ENCODE measurements at places on chromosomes 4 and X. TPM values are rescaled to one million over a fixed set of nuclear protein-coding genes. Genes with fewer than 3 reads are reported as not detected.

GAGE12J gene
- total RNA-seq, result not detected

FANCB gene
- 3.1 TPM for total RNA-seq

INPP4B gene
- total RNA-seq, result 6.0 TPM

STK32B gene
- 15.9 TPM for total RNA-seq

CFAP299 gene
- not detected for total RNA-seq

ARMCX2 gene
- total RNA-seq, result not detected

MAGEA6 gene
- total RNA-seq, result 13.3 TPM

SPANXA1 gene
- 0.25 TPM for total RNA-seq

SHROOM2 gene
- total RNA-seq, result 1.0 TPM

SSX2 gene
- not detected for total RNA-seq

CFI gene
- total RNA-seq, result 1.0 TPM

MAMLD1 gene
- 6.2 TPM for total RNA-seq

NEXMIF gene
- total RNA-seq, result 0.01 TPM

DSPP gene
- not detected for total RNA-seq

SCRG1 gene
- not detected for total RNA-seq

DYNLT3 gene
- total RNA-seq, result 18.5 TPM

LDOC1 gene
- 103 TPM for total RNA-seq

GAGE12E gene
- total RNA-seq, result not detected

ATP7A gene
- total RNA-seq, result 4.6 TPM

HSFX1 gene
- 0.42 TPM for total RNA-seq

SPANXB1 gene
- 1.8 TPM for total RNA-seq

TMSB15C gene
- 0.22 TPM for total RNA-seq

ADAM29 gene
- not detected for total RNA-seq

EPGN gene
- total RNA-seq, result not detected

IL21 gene
- not detected for total RNA-seq

TRO gene
- total RNA-seq, result 0.87 TPM

SPP1 gene
- total RNA-seq, result 167 TPM

CPZ gene
- total RNA-seq, result 0.11 TPM

NAAA gene
- total RNA-seq, result 24.8 TPM

FAM149A gene
- total RNA-seq, result 1.6 TPM

MAGEA2 gene
- total RNA-seq, result not detected

HTR2C gene
- total RNA-seq, result not detected

GPAT3 gene
- total RNA-seq, result 32.8 TPM

WDR17 gene
- 1.8 TPM for total RNA-seq

HERC5 gene
- total RNA-seq, result 4.3 TPM

MOSPD2 gene
- 10.5 TPM for total RNA-seq

NAP1L3 gene
- total RNA-seq, result 0.37 TPM

RAB40AL gene
- not detected for total RNA-seq

ADAMTS3 gene
- total RNA-seq, result not detected

WDR45 gene
- 48.9 TPM for total RNA-seq

AMER1 gene
- 3.0 TPM for total RNA-seq

Measured in A549 treated with dexamethasone at 1 μM for 4 hours (cell line).